Right atrium auricular region (tissue), 2 donors: ENCODE measurements at places on chromosomes 12 and 14. TPM values are rescaled to one million over a fixed set of nuclear protein-coding genes. Genes with fewer than 3 reads are reported as not detected.

DEPDC4 gene
- total RNA-seq, result 0.44 TPM

GAS2L3 gene
- total RNA-seq, result 1.2 TPM

CLEC2D gene
- 6.9 TPM for total RNA-seq

PRPH gene
- not detected for total RNA-seq

CD4 gene
- total RNA-seq, result 7.3 TPM

KRT77 gene
- total RNA-seq, result not detected

ASCL1 gene
- total RNA-seq, result not detected

KRT6B gene
- total RNA-seq, result not detected

HOXC9 gene
- total RNA-seq, result not detected

SDS gene
- total RNA-seq, result 1.3 TPM

ZFC3H1 gene
- total RNA-seq, result 22.8 TPM

ITGA5 gene
- total RNA-seq, result 80.5 TPM

TBX3 gene
- total RNA-seq, result 16.1 TPM

AKAP6 gene
- total RNA-seq, result 117 TPM

NGB gene
- not detected for total RNA-seq

KRT4 gene
- total RNA-seq, result not detected

PAPOLA gene
- 85.2 TPM for total RNA-seq

ATP5F1B gene
- total RNA-seq, result 1,028 TPM

MYG1 gene
- 26.9 TPM for total RNA-seq

POTEM gene
- total RNA-seq, result not detected

KLHDC1 gene
- total RNA-seq, result 5.5 TPM

SIRT4 gene
- total RNA-seq, result 5.6 TPM

MGP gene
- total RNA-seq, result 287 TPM

OR10G2 gene
- not detected for total RNA-seq

PTGER2 gene
- total RNA-seq, result 1.5 TPM

REP15 gene
- total RNA-seq, result 3.1 TPM

FAM186B gene
- total RNA-seq, result 0.28 TPM

SEC23A gene
- 104 TPM for total RNA-seq

TAS2R7 gene
- not detected for total RNA-seq

SLC15A4 gene
- total RNA-seq, result 24.1 TPM

SMCO2 gene
- not detected for total RNA-seq

C12orf60 gene
- total RNA-seq, result 1.1 TPM

TAS2R13 gene
- total RNA-seq, result 0.63 TPM

DCN gene
- total RNA-seq, result 994 TPM

RXYLT1 gene
- 21.7 TPM for total RNA-seq

FERMT2 gene
- 89.1 TPM for total RNA-seq

SYCP3 gene
- total RNA-seq, result not detected
